ENCODE measurements at places on chromosomes 5 and 9. TPM values are rescaled to one million over a fixed set of nuclear protein-coding genes. Genes with fewer than 3 reads are reported as not detected.

AKNA gene
- 126 TPM for total RNA-seq

CRB2 gene
- total RNA-seq, result not detected

COL15A1 gene
- total RNA-seq, result not detected

KLHL3 gene
- 3.3 TPM for total RNA-seq

IFNA13 gene
- total RNA-seq, result not detected
